Esophagus squamous epithelium (tissue), 5 donors: ENCODE measurements at places on chromosomes 16 and 17.

- no peak for DNase-seq
Observed at GRCh38 chr17:82527898-82528297, 8.4 kb downstream of the FOXK2 start.

- no peak for DNase-seq
Observed at GRCh38 chr17:32873114-32873513, 3.8 kb downstream of the MYO1D start.

DNA sequence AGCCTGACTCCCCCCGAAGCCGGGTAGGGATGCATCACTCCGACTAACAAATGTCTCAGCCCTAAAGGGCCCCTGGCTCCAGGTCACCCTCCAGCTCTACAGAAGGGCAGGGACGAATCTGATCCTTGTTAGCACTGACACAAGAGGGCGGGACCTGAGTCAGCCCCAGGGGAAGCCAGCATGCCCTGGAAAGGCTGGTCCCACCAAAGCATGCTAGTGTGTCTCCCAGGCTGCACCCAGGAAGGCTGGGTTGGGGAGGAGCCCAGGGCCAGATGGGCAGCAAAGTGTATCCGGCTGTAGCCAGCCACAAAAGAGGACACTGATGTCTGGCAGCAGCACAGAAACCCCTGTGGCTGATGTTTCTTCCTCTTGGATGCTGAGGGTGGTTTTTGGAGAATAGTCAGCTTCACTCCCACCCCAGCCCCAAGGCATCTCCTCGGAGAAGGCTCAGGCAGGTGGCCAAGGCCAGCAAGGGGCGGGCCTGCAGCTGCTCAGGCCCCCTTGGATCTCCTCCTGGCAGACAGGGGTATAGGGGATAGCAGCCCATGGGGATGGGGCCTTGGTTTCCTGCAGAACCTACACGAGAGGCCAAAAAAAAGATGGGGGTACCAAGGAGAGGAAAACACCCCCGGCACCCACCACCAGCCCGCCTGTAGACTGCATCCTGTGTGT, 11.0 kb downstream of the NATD1 start:
- no peak for DNase-seq

DNA sequence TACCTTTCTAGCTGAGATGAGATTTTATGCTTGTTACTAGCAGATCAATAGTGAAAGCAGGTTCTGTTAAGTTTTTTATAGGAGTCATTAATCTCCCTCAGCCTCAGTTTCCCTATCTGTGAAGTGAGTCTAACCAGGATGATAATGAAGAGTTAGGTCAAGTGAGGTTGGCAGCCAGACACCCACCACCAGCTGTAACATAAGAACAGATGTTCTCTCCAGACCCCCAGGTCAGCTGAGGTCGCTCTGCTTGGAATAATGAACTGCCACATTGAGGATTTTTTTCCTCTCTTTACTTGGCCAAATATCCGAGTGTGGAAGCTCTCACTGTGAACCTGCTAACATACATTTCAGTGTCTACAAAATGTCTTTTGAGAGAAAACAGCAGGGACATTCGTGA, 389.6 kb downstream of the WWOX start:
- DNase-seq: no peak

DNA sequence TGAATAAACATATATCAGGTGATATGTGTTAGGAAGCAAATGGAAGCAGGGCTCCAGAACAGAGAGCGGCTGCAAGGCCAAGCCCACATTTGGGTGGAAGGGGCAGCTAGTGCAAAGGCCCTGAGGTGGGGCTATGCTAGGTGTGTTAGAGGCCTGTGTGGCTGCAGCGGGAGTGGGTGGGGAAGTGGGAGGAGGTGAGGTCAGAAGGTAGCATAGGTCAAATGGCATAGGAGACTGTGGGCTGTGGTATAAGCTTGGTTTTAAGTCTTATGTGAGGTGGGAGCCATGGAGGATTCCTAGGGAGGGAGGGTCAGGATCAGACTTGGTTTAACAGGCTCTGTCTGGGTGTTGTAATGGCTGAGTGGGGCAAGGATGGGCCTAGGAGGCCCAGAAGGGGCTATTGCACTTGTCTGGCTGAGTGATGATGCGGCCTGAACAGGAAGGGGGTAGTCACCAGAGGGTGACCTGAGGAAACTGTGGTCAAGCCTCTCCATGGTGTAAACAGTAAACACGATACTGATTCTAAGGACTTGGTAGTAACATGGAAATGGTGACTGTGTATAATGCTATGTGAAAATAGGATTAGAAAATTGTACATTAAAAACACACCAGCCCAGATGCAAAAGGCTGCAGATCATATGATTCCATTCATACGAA, 31.1 kb downstream of the RAI1 start:
- no peak for DNase-seq
